Activated CD4-positive, alpha-beta T cell treated with anti-CD3 and anti-CD28 coated beads for 24 hours (primary cell): ENCODE measurements at places on chromosomes 4 and X.

- DNase-seq: no peak
These were observed 486 bp downstream of the ABLIM2 start for GRCh38 chr4:8157944-8158709.

- DNase-seq: no peak
These were observed 98.2 kb upstream of the ARSJ start for GRCh38 chr4:114077610-114078009.

DNA sequence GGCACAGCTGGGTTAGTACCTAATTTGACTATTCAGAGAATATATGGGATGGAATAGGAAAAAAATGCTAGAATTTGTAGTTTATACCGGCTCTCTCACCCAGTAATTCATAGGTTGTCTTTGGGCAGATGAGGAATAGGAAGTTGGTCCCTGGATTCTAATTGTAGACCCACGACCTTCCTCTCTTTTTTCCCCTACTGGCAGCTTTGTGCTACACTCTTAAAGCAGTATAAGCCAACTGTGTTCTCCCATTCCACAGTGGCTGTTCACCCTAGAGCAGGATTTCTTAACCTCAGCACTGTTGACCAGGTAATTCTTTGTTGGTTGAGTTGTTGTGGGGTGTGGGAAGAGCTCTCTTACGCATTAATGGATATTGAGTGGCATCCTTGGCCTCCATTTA, 92.9 kb downstream of the FNIP2 start:
- no peak for DNase-seq

GRCh38 chrX:10420134-10420533, 200.3 kb downstream of the MID1 start:
- no peak for DNase-seq

DNA sequence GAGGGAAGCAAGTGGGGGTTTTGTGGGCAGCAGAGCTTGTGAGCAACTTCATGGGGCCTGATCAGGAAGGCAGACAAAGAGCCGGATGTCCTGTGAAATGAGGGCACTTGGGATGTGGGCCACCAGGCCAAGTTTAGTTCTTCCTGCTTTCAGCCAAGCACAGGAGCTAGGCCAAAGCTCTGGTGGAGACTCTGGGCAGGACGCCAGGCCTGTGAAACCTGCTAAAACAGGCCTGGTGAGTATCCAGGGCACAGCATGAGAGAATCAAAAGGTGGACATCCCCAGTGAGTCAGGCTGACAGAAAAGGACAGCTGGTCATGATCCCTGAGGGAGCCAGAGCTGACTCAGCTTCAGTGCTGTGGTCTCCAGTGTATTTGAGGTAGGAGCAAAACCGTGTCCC, 95.7 kb downstream of the NPNT start:
- DNase-seq: no peak

DNA sequence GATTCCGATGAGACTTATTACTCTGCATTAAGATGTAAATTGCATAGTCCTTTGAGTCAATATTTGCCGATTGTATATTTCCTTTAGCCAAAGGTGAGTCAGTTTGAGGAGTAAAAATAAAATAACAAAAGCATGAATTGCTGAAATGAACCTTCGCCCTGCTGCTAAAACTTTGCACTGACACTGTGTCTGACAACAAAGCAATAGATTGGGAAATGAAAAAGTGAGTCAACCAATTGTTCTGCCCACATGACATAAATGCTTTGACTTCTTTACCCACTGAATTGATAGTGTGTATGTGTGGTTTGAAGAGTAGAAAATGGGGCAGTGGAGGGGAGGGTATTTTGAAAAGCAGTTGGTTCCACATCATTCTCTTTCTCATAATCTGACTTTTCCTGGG, 88.4 kb upstream of the AFF2 start:
- DNase-seq: no peak

- DNase-seq: no peak
These were observed 28.6 kb upstream of the MAGEA11 start for GRCh38 chrX:149682956-149683947.

DNA sequence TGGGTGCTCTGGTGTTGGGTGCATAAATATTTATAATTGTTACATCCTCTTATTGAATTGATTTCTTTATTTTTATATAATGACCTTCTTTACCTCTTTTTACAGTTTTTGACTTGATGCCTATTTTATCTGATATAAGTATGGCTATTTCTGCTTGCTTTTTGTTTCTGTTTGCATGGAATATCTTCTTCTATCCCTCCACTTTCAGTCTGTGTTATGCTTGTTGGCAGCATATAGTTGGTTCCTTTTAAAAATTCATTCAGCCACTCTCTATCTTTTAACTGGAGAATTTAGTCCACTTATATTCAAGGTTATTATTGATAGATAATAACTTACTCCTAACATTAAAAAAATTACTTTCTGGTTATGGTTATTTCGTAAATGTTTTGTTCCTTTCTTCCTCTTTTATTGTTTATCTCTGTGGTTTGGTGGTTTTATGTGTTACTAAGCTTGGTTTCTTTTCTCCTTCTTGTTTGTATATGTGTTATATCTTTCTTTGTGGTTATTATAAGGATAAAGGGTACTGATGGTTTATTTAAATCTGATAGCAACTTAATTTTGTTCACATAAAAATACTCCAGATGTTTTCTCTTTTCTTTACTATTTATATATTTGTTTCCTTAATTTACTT, 69.5 kb downstream of the IL15 start:
- no peak for DNase-seq

GRCh38 chrX:109089359-109089758, 353.0 kb upstream of the IRS4 start:
- no peak for DNase-seq

GRCh38 chr4:149951152-149951900, 126.9 kb upstream of the DCLK2 start:
- DNase-seq: no peak

- DNase-seq: no peak
These were observed 163.1 kb downstream of the ARAP2 start for GRCh38 chr4:36081185-36081584.

GRCh38 chrX:56728321-56728720, 722 bp upstream of the NBDY start:
- no peak for DNase-seq

GRCh38 chrX:9205599-9206223, 171.8 kb upstream of the FAM9B start:
- no peak for DNase-seq

DNA sequence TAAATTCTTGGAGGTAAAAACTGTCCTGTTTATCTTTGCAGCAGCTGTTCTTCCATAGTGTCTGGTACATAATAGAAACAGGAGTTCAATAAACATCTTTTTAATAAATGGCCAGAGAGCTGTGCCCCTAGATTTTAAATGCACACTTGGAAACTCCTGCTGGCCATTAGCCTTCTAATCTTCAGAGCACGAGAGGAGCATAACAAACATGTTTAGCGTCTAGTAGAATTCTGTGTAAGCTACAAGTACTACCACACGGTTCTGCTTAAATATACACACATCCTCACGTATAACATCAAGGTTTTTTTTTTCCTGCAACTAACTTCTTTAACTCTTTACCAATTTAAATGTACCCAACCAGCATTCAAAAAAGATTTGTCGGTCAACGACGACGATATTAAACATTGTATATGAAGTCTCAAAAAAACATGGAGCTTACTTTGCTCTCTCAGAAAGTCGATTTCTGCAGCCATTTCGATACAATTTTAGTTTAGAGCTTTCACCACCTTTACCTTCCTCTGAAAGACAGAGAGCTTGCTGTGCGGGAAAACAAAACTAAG, 628 bp downstream of the SCLT1 start:
- DNase-seq: no peak

GRCh38 chrX:97705936-97706335, 822.2 kb downstream of the RPA4 start:
- no peak for DNase-seq

- DNase-seq: no peak
These were observed 493 bp upstream of the UCHL1 start for GRCh38 chr4:41256131-41256739.

GRCh38 chrX:77779695-77780094, 6.3 kb downstream of the ATRX start:
- DNase-seq: no peak

DNA sequence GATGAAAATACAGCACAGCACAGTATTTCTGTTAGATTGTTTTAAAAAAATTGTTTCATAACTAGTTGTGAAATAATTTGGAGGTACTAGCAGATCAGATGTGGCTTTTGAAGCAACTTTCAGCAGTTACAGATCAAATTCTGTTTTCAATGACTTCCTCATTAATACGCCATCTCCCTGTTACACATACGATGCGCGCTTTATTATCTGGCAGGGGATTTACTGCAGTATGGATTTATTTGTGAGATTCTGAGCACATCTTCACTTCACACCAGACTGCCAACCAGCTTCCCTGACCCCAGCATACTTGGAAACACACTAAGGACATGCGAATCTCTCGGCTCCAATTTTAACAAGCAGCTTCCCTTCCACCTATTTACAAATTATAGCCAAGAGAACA, 235.5 kb upstream of the DIAPH2 start:
- no peak for DNase-seq

DNA sequence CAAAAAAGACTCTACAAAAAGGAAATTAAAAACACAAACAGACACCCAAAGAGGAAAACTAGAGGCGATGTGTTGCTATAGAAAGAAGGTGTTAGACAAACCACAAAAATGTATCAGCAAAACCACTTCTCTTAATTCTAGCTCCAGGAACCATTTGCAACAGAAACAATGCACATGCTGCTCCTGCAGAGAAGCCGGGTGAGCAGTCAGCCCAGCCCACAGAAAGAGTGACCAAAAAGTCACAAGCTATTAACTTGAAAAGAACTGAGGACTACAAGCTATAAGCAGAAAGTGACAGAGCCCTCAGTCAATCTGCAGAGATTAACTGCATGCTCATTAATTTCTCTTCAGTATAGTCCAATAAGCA, 96.2 kb upstream of the KLHL13 start:
- DNase-seq: no peak

- DNase-seq: no peak
These were observed 71.6 kb downstream of the MCUB start for GRCh38 chr4:109631532-109632108.

DNA sequence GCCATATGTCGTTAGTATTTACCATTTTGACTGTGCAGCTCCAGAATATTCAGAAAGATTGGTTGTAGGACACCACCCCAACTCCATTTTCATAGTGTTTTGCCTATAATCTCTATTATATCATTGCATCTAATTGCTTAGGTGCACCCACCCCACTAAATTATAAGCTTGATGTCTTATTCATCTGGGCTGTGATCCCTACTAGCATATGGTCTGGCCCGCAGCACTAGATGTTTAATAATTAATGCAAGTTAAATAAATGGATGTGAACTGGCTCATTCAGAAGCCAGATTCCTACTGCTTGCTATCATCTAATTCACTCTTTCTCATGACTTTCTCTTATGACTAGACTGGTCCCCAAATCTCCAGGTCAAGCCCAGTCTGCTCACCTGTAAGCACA, 143.5 kb downstream of the RELL1 start:
- DNase-seq: no peak

DNA sequence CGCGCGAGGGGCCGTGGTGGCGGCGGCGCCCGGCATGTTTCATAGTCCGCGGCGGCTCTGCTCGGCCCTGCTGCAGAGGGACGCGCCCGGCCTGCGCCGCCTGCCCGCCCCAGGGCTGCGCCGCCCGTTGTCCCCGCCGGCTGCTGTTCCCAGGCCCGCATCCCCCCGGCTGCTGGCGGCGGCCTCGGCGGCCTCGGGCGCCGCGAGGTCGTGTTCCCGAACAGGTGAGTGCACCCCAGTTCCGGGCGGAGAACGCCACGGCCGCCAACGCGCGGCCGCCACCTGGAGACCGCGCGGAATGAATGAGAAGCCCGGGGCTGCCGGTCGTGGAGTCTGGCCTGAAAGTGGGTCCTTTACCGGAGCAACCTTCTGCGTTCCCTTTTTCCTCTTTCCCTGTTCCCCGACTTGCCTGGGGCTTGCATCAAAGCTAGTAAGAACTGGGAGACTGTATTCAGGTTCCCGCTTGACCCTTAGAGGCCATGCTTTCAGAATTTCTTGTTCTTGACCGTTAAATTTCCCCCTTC, 429 bp downstream of the NOCT start:
- peak; percentile 15 for DNase-seq

- DNase-seq: no peak
These were observed 176.4 kb upstream of the GYPA start for GRCh38 chr4:144316869-144317268.

- no peak for DNase-seq
These were observed 313.0 kb downstream of the ARHGAP10 start for GRCh38 chr4:148044912-148045352.

GRCh38 chr4:34170946-34171345, 2073.4 kb downstream of the ARAP2 start:
- DNase-seq: no peak

DNA sequence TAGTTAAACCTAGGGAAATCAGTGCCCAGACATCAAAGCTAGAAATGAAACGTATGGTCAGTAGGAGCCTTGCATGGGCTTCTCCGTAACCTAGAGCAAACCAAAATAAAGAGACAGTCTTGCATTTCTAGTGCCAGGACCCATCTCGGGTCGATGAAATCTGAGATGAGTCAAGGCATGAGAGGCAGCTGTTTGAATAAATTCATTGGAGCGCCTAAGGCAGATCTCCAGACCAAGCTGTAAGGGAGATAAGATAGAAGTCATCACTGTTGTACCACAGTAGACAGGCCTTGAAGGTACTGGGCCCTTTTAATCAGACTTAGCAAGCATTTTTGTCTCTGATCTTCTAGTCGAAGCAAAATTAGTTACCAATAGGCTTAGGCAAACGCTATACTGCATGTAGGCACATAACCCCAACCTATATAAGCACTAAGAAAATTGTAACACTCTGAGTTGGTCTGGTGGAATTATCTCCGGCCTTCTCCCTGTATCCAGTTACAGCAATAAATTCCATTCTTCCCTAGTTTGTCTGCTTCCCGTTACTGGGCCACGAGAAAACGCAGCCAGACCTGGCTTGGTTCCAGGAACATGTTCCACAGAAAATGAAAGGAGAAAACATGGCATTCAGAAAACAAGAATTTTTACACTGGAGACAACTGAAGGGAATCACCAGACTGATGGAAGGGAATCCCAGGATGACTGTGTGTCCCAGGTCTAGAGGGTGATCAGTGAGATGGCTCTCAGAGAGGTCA, 21.1 kb upstream of the PAPSS1 start:
- no peak for DNase-seq

GRCh38 chr4:155678011-155678410, 11.4 kb downstream of the GUCY1A1 start:
- no peak for DNase-seq

GRCh38 chrX:113529426-113530013, 688.9 kb upstream of the AMOT start:
- DNase-seq: no peak

DNA sequence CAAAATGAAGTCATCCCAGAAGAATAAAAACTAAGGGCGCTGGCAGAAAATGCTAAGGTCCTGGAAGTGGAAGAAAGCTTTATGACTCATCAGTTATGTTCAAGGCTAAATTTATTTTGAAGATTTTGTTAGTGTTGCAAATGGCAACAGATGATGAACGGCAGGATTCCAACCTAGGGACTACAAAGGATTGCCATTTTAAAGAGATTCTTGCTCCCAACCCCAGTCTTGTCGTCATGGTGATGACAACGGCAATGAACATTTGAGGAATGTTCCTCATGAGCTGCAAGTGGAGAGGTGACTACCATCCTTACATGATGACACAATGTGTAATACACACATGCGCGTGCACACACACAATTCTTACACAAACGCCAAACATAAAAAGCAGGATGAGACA, 54.4 kb upstream of the FTHL17 start:
- no peak for DNase-seq
